Tibial nerve (tissue), 4 donors: ENCODE measurements at places on chromosomes 7 and 10.

GRCh38 chr10:87740254-87740655 lies 77.8 kb downstream of the ATAD1 start:
- DNase-seq = no peak

DNA sequence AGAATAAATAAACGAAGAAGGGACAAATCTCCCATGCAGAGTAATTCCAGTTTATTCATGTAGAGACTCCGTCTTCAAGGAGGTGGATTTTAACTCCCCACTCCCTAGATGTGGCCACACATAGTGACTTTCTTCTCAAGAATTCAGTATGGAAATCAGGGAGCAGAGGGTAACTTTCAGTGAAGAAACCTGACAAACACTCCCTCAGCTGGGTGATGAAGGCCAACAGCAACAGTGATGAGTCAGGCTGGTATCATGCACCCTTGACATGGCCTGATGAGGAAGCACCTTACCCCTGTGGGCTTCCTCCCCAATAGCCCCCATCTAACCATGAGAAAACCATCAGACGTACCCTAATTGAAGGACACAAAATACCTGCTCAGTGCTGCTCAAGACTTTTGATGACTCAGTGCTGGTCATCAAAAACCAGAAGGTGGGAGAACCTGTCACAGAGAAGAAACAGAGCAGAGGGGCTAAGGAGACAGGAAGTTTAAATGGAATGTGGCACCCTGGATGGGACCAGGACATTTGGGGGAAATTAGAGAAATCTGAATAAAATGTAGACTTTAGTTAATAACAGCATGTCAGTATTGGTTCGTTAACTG lies 50.6 kb downstream of the ADAMTS14 start:
- no peak for DNase-seq

DNA sequence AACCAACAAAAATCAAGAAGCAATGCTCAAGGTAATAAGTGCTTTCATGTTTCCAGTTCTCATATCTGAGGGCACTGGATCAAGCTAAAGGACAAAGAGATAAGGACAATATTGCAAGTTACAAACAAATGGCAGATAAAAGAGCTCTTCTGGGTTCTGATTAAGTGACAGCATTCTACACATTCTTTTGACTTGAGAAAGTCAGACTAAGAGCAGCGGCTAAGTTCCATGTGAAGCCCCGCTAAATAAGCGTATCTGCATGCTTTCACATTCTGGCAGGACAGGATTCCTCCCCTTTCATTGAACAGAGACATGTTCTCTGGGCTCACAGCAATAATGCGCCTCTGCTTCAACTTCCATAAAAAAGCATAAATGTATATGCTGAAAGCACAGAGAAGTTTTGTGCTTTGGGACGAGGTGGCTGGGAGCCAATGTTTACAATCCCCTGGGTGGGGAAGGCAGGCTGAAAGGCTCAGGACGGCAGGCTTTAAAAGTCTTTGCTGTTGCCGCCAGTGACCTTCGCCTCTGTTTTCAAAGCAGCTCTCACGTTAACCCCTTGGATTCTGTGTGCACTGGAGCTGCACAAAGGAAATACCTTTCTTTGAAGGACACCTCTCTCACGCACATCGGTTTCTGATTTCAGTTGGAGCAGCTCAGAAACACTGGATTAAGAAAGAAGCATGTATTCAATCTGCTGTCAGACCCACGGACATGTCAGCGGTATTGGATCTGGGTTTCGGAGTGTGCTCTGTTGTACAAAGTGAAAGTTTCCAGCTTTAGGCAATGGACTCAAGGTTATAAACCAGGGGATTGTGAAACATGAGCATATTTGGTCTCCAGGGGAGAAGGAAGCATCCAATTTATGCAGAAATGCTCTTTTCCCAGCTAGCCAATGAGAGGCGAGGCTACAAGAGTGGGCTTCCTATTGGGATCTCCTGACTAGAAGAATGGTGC lies 105.4 kb upstream of the FAM133B start:
- DNase-seq = no peak

GRCh38 chr7:116872026-116872425 lies 9.6 kb downstream of the CAPZA2 start:
- DNase-seq = no peak

- no peak for DNase-seq
Measured at GRCh38 chr10:25078658-25079431, 62.4 kb downstream of the THNSL1 start.

DNA sequence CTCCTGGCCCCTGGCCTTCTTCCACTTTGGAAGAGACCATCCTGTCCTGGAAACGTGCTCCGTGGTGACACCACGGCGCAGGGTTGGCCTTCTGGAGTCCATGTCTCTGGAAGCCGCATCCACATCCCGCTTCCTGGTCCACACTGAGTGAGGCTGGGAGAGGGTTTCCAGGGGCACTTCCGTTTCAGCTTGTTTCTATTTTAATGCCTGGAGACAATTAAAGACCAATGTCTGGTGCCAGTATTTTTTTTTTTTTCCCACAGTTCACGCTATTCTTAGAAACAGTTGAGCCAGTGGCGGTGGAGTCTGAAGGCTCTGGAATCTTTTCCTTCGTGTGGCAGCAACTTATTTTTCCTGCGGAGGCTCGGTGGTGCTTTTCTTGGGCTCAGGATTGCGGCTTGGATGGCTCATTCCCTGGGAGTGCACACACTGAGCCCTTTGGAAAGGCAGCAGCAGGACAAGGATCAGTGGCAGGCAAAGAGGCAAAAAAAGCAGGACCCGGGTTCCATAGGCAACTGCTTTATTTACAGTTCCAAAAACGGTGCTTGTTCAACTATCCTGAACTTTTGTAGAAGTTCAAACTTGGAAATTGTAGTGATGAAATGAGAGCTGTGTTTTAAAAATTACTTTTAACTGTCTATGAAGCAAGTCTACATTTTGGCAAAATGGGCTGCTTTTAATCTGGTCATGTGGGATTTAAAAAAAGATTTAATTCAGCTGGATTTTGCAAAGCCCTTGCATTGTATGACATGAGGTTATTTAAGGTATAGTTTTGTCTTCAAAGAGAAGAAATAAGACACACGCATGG lies 202.8 kb downstream of the BAMBI start:
- no peak for DNase-seq

GRCh38 chr10:53013201-53013810 lies 240.7 kb upstream of the MBL2 start:
- DNase-seq = no peak

- no peak for DNase-seq
Measured at GRCh38 chr10:12825260-12825849, 176.2 kb downstream of the CCDC3 start.

DNA sequence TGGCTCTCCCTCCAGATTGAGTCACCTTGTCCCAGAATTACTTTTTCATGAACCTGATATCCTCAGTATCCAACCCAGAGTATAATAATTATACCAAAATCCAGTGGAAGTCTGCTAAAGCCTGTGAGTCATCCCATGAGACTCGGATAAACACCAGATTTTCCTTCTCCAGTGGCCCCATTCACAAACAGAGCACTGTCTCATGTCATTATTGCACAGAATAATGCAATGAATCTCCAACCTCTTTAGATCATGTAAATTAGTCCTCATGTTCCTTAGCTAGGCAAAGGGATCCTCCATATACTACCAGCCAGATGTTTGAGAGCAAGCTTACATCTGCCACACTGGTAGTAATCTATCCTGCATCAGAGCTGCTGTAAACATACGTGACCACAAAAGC lies 89.0 kb downstream of the AMPH start:
- DNase-seq = no peak

- no peak for DNase-seq
Measured at GRCh38 chr10:6135039-6135438, 46.2 kb downstream of the RBM17 start.

GRCh38 chr10:57288754-57289153 lies 927.7 kb upstream of the ZWINT start:
- no peak for DNase-seq

DNA sequence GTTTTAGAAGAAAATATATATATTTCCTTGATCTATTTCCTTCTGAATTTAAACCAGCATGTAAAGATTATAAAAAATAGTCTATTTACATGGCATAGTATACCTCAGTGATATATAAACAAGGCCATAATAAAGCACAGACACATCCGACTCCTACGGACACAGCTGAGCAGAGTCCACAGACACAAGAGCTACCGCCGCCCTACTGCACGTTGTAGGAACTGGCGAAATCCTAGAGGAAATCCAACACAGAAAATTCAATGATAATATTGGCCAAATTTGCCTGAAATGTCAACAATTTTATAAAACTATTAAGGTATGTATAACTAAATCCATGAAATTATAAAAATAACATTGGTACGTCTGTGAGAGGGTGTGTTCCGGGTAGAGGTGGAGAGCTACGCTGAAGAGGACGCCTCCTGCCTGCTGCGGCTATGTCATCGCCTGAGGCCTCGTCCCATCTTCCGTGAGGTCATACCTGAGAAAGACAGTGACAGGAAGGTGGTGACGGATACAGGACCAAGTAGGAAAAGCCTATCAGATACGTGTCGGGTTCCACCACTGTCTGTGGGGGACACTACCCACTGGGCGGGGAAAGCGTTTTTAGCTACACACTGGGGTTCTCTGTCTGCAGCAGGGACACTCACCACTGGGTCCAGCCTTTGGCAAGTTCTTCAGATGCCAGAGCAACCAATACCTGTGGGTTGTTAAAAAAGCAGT lies 29.3 kb upstream of the NCAPG2 start:
- DNase-seq = no peak

GRCh38 chr7:116951366-116952292 lies 1.7 kb upstream of the ST7 start:
- DNase-seq = no peak

DNA sequence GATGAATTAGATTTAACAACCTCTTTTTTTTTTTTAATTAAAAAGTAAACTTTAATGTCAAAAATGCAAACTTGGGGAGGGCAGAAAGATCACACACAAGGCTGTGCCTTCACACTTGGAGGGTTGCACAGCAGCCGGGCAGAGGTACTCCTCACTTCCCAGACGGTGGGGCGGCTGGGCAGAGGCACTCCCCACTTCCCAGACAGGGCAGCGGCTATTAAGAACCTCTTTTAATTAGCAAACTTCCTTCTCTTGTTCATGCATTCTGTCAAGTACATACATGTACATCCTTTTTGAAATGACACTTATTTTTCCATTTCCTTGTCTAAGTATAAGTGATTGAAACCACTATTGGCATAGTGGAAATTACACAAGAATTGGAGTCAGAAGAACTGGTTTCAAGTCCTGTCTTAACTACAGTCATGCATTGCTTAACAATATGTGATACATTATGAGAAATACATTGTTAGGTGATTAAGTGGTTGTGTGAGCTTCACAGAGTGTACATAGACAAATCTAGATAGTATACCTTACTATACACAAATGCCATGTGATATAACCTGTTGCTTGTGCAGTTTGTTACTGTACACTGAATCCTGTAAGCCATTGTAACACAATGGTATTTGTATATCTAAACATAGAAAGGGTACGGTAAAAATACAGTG lies 26.5 kb downstream of the BTRC start:
- no peak for DNase-seq

DNA sequence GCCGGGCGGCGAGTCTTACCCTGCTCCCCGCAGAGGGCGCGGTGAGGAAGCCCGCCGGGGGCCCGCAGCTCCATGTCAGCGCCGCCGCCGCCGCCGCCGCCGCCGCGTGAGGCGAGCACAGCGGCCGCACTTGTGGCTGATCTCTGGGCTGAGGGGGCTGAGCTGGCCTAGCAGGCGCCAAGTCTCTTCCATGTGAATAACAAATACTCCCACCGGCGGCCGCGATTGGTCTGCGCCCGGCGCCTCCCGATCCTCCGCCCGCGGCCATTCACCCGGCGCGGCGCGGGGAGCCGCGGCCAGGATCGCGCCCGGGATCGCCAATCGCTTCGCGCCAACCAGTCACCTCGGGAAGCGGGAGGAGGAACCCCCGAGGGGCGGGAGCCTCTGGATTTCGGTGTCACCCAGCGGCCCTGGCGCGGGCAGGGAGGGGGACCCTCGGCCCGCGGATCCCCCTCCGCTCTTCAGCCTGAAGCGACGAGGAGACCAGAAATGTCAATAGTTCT lies at the start of gene GRM8:
TSS of gene GRM8 (minus strand) at position 164 of the 503 bp plus-strand sequence.
- no peak for DNase-seq

- no peak for DNase-seq
Measured at GRCh38 chr7:16234493-16235146, 186.7 kb downstream of the CRPPA start.

DNA sequence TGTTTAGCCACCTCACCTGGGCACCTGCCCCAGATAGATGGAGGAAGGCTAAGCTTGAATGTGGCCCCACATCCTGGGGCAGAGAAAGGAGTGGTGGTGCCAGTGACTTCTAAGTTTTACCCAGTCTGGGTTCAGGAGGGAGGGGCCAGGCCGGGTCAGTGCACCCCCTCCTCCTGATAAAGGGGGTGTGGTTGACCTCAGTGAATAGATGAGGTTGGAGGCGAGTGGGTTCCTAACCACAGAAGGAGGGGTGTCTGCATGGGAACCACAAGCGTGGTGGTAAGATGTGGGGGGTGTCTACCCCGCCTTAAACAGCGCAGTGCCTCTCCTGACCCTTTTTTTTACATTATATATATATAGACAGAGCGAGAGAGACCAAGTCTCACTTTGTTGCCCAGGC lies 105.3 kb upstream of the KCTD7 start:
- no peak for DNase-seq
